Panc1 (cell line): ENCODE measurements at places on chromosomes 7 and 10.

GRCh38 chr7:104035351-104035750 lies 45.9 kb upstream of the RELN start:
- no peak for DNase-seq

DNA sequence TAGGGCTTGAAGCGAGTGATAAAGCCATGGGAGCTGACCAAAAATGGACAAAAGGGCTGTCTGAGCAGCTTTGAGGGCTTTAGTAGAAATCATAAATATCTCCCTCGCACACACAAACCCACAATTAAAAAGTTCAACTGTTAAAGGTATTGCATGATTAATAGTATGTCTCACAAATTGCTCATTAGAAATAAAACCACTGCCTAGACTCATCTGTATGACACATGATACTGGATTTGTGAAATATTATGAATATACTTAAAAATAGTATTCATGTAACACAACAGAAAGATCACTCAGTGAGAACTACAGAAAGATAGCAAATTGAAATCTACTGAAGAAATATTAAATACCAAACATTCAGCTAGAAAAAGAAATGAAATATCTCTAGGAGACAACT lies 11.9 kb upstream of the PTPN12 start:
- DNase-seq, result no peak

DNA sequence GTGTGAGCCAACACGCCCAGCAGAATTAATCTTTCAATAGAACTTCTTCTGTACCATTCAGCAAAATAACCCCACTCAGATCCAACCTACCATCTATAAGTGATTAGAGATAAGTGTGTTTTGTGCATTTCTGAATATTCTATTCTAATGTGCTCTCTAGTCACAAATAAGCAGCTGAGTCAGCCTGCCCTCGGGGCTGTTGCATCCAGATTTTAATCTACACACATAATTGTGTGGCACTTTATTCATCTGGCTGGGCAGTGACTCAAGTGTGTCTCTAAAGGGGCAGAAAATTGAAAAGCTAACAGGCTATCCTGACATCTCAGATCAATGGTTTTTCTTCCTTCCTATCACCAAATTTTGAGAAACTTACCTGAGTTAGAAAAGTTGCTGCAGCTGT lies 60.3 kb downstream of the PRR15 start:
- no peak for DNase-seq

- DNase-seq, result no peak
Measured at GRCh38 chr10:12262278-12262981, 66.4 kb downstream of the CDC123 start.

- no peak for DNase-seq
Measured at GRCh38 chr7:49245062-49245461, 320.7 kb downstream of the CDC14C start.

DNA sequence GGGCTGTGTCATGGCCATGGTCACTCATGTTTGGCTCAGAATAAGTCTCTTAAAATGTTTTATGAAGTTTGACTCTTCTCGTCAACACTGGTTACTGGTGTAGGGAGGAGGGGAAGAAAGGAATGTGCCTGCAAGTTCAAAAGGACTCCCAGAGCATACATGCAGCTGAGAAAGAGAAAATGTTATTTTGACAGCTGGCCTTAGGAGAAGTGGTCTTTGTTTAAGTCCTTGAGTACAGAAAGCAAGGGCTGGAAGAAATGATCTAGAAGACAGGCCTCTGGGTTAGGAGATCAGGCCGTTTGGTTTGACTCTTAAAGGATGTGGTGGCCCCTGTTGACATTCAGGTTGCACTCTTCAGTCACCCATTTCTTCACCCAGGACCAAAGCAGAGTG lies 245.5 kb downstream of the REEP3 start:
- DNase-seq, result no peak

- DNase-seq, result no peak
Measured at GRCh38 chr10:131853610-131853964, 47.2 kb upstream of the PPP2R2D start.

DNA sequence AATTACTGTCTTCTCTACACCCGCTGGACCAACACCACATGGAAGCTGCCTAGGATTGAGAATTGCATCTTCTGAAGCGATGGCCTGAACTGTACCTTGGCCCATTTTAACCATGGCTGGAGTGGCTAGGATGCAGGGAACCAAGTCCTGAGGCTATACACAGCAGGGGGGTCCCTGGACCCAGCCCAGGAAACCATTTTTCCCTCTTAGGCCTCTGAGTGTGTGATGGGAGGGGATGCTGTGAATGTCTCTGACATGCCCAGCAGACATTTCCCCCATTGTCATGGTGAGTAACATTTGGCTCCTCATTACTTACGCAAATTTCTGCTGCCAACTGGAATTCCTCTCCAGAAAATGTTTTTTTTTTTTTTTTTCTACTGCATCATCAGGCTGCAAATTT lies 822.7 kb downstream of the PCDH15 start:
- no peak for DNase-seq

- DNase-seq, result no peak
Measured at GRCh38 chr10:78819361-78820006, 249.3 kb upstream of the ZMIZ1 start.

GRCh38 chr7:33428415-33428814 lies 299.1 kb downstream of the BBS9 start:
- DNase-seq, result no peak

GRCh38 chr7:158704524-158705233 lies at the start of gene NCAPG2:
Gene NCAPG2 (minus strand): TSS chr7:158704804. CDS start chr7:158701899, 2,905 bp downstream.
- DNase-seq, result peak; percentile 83

- DNase-seq, result no peak
Measured at GRCh38 chr10:77566236-77566635, 71.4 kb downstream of the KCNMA1 start.

DNA sequence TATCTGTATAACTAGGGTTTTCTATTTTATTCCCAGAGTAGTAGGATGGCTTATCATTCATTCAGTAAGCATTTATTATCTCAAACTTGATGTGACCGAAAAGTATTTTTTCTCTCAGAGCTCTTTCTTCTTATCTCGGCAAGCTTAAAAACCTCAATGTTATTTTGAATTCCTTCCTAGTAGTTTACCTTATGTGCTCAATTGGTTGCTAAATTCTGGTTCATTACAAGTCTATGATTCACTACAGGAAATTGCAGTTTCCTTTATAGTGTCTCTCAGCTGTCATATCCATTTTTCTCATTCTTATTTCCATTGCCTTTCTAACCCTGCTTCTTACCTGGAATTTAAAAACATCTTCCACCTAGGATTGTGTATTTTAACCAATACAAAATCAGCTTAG lies 12.6 kb upstream of the ICA1 start:
- DNase-seq, result no peak

- DNase-seq, result no peak
Measured at GRCh38 chr10:86349474-86349873, 17.1 kb downstream of the GRID1 start.

DNA sequence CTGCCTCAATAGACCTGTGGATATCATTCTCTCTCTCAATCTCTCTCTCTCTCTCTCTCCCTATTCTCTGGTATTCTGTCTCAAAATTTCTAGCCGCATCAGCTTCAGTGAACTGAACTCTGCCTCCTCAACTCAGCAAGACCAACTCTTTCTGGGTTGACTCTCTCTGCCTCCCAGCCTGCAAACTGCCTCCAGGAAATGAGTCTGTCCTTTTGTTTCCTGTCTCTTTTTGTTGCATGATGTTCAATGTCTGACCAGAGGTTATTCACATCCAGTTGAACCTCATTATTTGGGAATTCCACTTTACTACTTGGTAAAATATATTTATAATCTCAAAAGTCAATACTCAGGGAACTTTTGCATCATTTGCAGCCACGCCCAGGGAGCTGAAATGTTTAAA lies 682.7 kb upstream of the FZD8 start:
- DNase-seq, result no peak

DNA sequence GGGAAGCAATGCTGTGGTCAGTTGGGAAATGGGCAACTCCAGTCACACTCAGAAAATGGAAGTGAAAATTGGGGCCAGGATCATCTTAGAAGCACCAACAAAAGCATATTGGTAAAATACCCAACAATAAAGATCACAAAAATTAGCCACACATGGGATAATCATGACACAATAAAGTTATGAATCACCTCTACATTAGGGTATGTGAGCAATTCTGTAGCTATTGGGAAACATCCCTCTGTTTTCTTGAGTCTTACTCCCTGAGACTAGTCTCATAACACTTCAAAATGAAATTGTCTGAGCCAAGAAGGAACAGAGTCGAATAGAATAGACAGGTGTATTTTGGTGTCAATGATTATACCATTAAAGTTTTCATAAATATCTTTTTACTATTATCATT lies 178.3 kb downstream of the DYNC1I1 start:
- no peak for DNase-seq

- no peak for DNase-seq
Measured at GRCh38 chr10:3494131-3494837, 290.7 kb downstream of the KLF6 start.

DNA sequence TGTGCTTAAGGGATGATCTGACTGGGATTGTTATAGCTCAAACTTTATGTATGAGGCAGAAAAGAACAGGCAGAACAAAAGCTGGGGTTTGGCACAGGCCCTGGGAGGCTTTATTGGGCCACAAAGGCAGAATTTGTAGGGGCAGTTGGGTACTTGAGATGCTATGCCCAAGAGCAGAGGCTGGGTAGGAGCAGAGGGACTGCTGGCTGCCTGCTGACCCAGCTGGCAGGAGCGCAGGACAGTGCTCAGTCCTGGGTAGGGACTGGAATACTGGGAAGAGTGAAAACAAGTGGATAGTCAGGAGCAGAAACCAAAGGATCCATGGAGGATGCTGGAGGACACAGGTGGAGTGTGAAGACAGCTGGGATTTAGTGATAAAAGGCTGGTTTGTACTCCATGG lies 75.7 kb downstream of the CCDC3 start:
- no peak for DNase-seq

GRCh38 chr10:101305320-101306241 lies 48.4 kb upstream of the BTRC start:
- DNase-seq, result no peak

DNA sequence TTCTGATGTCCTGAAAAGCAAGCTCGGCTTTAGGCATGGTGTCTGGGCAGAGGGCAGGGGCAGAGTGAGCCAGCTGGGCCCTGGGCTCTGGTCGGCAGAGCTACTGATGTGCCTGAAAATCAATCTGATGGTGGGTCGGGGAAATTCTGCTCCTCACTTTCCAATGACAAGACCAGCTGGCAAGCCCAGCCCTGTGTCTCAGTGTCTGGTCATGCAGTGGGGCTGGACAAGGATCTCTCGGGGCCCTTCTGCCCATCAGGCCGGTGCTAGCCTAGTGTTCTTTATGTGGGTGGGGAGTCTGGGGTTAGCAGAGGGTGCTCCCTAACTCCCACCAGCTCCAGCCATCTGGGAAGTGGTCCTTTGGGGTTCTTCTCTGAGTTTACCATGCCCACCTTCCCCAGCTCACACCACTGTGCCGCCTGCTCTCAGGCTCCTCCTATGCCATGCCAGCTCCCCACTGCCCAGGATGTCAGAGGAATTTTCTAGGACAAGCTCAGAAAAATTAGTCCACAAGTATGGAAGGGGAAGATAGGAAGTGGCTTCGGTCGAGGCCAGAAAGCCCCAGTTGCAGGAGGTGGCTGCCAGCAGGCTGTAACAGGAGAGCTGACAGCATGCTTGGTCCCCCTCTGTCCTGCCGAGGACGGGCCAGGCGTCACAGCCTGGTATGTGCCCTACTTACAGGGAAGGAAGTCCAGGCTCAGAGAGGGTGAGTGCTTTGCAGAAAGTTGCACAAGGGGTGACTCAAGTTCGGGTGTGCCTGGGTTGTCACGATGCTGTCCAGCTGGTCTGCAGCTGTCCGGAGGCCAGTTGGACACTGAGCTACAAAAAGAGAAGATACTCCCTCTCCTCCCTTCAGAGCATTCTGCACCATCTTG lies 135.2 kb downstream of the ADCY1 start:
- no peak for DNase-seq

- no peak for DNase-seq
Measured at GRCh38 chr10:68406111-68406814, 814 bp downstream of the RUFY2 start.

GRCh38 chr10:68211669-68212068 lies 20.2 kb downstream of the ATOH7 start:
- DNase-seq, result no peak

GRCh38 chr7:129626896-129627295 lies 15.4 kb downstream of the NRF1 start:
- no peak for DNase-seq

DNA sequence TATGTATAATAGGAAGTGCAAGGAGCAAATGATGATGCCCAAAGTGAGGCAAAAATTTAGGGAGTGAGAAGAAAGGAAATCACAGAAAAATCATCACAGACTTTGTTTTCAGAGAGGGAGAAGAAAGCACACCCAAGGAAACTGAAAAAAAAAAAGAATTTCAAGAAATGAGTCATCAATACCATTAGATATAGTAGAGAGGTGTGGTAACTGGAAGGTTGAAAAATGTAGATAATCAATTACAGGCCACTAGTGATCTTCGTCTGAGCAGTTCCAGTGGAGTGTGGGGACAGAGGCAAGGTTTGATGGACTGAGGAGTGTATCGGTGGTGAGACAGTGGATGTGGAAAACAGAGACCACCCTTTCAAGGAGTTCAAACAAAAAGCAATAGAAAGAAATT lies 31.7 kb downstream of the ASB4 start:
- no peak for DNase-seq

GRCh38 chr10:102375250-102375649 lies 20.3 kb upstream of the NFKB2 start:
- DNase-seq, result no peak

- DNase-seq, result no peak
Measured at GRCh38 chr10:84820596-84820995, 492.2 kb downstream of the CCSER2 start.
